ENCODE measurements at places on chromosomes 3 and 15.

DNA sequence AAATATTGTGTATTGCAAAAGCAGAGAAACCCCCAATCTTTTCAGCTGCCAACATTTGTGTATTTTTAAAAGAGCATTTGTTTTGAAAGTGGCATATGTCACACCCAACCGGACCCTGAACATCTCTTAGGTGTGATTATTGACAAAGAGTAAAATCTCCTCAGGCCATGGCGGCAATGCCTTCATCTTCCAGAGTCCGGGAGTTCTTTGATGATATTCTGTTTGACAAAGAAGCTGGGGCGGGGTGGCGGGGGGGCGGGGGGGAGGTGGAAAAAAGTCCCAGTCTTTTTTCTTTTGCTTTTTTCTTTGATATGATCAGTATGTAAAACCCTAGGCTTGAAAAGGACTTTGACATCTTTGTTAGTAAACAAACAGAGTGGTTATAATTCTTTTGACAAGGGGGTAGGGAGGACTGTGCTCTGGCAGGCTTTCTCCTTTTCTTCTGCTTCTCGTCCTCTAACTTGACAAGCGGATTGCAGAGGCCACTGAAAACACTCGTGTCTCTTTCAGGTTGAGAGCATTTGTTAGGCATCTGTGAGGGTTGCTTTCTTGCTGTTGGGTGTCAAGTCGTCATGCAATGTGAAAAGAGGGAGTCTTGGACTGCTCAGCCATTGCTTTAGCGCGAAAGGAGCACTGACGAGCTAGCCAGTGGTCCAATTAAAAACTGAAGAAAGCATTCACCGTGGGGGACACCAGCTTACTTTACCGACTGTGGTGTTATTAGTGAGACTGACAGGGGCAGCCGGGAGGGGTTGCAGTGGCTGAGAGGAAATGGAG lies 243.2 kb downstream of the NSUN3 start:
- DNase-seq: no peak

DNA sequence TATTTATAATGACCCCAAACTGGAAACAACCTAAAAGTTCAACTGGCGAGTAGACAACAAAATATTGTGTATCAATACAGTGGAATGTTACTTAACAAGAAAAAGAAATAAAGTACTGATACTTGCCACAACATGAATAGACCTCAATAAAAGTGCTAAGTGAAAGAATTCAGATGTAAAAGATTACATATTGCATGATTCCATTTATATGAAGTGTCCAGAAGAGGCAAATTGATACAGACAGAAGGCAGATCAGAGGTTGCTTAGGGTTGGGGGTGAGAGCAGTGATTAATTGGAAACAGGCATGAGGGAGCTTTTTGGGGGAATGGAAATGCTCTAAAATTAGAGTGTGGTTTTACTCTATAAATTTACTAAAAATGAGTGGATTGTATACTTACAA lies 183.3 kb downstream of the SATB1 start:
- no peak for DNase-seq

DNA sequence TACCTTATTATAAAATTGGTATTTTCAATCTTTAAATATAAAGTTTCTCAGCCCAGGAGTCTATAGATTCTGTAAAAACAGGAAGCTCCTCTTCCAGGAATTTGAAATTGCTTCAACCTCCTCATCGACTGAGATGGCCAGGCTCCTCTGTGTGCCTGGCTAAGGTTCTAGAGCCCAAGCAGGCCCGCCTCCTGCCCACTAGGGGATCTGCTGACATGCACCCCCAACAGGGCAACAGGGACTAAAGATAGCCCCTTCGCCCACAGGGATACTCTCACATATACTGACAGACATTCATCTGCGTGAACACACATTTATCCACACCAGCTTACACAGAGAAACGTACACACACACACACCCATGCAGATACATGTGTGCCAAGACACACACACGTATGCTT lies 183.1 kb upstream of the TLE3 start:
- DNase-seq: no peak

DNA sequence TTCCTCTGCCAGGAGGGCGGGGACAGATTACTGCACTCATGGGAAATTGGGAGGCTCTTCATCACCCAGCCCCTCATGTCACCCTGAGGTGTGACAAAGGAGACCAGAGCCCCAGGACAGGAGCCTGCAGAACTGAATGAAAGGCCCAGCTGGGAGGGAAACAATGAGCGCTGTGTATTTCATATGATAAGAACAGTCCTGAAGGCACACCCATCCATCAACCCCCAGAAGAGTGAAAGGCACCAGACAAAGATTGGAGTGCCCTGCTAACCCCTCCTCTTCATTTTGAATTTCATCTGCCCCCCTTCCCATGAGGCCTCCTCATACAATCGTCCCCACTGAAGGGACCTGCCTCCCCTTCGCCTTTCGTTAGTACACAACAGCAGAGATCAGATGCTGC lies 160.0 kb upstream of the PRICKLE2 start:
- DNase-seq: no peak
